Activated naive CD8-positive, alpha-beta T cell treated with anti-CD3 and anti-CD28 coated beads, Interleukin-2, amount 10 ng/mL, durations not matched to agents 7 days and 5 days (primary cell): ENCODE measurements at places on chromosomes 12 and 14. TPM values are rescaled to one million over a fixed set of nuclear protein-coding genes. Genes with fewer than 3 reads are reported as not detected.
A peak's percentile ranks its signal among the peaks of the same experiment; 100 is the strongest.

DNA sequence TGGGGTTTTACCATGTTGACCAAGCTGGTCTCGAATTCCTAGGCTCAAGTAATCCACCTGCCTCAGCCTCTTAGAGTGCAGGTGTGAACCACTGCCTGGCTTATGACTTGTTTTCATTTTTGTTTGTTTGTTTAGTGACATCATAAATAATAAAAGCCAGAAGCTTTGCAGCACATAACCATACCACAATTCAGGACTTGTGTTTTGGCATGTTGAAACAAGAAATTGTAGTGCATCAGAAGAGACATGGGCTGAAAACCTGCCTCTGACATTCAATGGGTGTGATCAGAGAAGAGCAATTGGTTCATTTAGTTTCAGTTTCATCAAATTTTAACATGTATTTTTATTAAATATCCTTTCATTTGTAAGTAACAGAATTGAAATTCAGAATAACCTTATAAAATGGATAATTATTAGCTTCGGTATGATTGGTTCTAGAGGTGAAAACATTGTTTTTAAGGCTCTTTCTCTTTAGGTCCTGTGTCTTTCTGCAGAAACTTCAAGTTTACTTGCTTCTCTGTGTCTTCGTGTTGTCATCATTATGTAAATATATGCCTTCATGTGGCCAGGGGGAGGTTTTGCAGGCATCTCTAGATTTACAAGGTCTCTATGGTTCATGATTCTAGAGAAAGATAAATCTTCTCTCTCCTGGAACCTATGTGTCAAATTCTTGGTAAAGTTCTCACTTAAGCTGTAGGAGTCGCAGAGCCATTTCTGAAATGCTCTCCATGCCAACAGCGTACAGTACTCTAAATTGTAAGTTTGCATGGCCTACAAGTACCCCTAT, 312.0 kb downstream of the KCNC2 start:
- DNase-seq: no peak

GRCh38 chr12:45231515-45232145, 15.7 kb downstream of the ANO6 start:
- no peak for DNase-seq

GRCh38 chr14:33376510-33376909, 437.8 kb downstream of the NPAS3 start:
- no peak for DNase-seq

- no peak for DNase-seq
Measured at GRCh38 chr14:65106736-65107135, 4.4 kb upstream of the MAX start.

DNA sequence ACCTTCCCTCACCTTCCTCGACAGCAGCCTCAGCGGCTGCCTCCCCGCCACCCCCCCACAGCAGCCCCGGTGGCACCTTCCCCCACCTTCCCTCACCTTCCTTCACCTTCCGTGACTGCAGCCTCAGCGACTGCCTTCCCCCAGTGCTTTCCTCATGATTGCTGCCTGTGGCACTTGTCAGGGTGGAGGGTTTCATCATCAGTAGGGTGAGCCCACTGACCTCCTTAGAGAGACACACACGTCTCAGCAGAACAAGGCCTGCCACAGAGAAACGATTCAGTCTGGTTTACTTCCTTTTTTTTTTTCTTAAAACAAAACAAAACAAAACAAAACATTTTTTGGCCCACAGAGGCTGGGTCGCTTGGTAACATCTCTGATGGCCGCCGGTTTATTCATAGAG, 75.0 kb downstream of the EP400 start:
- no peak for DNase-seq

DNA sequence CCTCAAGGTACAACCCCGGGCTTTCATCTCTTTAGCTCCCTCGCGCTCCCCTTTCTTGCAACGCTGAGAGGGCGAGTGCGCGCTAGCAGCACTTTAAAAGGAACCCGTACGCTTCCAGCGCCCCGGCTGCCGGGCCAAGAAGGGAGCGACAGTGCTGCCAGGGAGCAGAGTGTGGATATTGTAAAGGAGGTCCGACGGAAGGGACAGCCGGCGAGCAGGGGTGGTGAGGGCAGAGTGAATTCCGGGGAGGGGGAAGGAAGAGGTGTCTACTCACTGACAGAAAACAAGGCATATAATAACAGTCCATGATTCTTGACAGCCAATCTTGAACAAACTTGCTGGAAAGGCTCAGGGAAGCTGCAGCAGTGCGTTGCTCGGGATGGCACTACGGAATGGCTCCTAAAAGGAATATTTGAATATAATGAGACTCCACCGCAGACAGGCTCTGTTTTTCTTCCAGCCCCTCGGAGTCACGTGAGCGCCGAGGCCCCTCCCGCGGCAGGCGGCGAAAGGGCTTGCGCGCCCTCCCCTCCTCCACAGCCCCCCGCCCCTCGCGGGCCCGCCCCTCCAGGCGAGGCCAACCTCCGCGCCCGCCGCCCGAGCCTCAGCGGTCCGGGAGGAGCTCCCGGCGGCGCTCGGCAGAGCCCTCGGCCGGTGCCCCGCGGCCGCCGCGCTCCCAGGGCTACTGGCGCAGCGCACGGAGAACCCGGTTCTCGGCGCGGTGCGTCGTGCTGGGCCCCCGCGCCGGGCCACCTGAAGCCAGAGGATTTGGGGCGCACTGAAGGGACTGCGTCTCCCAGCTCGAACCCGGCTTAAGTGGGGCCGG, 3.4 kb downstream of the BMP4 start:
- DNase-seq: peak; percentile 41

DNA sequence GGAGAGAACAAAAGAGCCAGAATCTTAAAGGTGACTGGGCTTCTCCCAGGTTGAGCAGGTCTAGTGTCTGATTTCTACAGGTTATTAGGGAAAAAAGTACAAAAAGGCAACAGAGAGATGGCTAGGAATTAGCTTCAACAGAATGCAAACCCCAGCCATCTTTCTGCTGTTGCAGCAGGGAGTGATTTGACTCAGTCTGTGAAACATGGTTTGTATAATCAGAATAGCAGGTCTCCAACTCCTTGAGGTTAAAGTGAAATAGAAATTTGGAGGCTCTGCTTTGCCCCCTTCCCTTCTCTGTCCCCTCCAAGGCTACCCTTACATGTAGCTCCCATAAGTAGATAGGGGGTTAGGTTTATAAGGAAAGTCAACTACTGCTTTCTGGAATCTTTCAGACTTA, 105.8 kb downstream of the AKAP6 start:
- no peak for DNase-seq

Gene RAP1B
- 257 TPM for total RNA-seq

Gene ADSS1
- 2.8 TPM for total RNA-seq

Gene SYNE3
- 79.1 TPM for total RNA-seq
